ACHN (cell line): ENCODE measurements at places on chromosomes 5 and 9.

- DNase-seq: no peak
Measured at GRCh38 chr5:151469992-151470391, 22.6 kb downstream of the SLC36A1 start.

- DNase-seq: peak; percentile 10
Measured at GRCh38 chr5:15183520-15183919, 311.9 kb upstream of the ANKH start.

DNA sequence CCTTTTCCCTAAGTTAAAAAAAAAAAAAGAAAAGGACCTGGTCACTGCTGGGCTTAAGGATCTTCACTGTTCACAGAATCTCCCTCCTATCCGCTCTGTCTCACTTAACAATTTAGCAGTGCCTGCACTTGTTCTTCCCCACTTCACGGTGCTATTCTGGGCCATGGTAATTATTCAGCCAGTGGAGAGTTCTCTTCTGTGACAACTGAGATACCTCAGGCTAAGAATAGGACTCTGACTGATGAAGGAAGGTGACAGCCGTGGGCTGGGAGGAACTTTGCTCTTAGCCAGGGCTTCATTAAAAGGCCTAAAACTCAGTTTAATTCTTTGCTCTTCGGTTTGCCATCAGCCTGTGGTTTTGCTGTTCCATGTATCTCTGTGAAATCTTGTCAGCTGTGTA, 51.9 kb upstream of the ENTREP1 start:
- no peak for DNase-seq

DNA sequence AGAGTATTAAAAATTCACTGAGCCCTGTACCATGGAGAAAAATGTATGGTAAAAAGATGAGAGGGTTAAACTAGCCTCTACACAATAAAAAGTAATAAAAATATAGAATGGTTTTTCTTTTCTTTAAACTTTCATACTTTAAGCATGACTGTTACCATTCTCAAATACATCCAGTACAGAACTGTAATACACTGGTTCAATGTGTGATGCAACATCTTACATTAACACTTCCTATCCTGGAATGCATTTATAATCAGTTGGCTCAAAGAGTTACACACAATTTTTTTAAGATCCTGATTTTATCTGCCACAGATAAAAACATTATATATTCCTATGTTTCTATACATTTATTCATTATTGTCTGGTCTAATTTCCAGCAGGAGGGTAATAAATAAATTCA, 4.7 kb downstream of the GNAQ start:
- no peak for DNase-seq

- peak; percentile 12 for DNase-seq
Measured at GRCh38 chr5:56409331-56410190, 176.4 kb upstream of the ANKRD55 start.

DNA sequence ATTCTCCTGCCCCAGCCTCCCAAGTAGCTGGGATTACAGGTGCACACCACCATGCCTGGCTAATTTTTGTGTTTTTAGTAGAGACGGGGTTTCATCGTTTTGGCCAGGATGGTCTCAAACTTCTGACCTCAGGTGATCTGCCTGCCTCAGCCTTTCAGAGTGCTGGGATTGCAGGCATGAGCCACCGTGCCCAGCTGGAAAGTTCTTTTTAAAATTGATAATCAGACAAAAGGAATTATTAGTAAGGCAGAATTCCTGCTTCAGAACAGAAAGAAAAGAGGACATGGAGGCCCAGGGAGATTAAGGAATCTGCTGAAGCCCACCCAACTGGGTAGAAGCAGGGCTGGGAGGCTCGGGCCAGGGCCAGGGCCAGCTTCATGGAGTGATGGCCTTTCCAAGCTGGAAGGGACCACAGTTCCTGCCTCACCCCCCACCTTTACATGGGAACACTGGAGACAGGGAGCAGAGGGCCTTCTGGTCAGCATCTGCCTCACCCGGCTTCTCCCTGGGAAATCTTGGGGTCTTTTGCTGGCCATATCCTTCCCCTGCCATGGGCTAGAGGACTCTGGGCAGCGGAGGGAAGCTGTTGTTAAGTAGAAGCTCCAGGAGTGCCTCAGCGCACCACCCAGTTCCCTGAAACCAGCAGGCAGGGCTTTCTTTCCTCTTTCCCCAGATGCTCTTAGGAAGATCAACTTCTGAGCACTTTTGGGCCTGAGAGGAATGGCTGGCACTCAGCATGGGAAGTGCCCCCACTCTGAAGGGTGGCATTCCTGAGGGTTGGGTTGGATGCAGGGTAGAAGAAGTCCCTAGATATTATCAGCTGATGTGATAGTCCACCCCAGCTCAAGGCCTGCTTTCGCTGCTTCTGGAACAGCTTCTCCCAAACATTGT, 70.1 kb downstream of the RGS3 start:
- no peak for DNase-seq

DNA sequence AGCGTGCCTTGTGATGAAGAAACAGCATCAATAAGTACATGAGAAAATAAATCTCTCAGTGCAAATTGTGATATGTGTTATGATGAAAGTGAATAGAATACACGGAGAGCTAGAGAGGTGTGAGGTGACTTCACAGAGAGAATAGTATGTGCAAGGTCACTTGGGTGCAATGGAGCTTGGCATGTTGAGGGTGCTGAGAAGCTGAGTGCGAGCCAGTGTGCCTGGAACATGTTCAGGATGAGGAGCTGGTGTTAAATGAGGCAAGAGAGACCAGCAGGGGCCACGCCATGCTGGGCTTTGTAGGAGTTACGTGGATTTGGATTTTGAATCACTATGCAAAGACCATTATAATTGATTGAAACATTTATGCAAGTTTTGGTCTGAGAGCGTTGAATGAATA, 12.8 kb upstream of the RPS23 start:
- DNase-seq: no peak

- DNase-seq: no peak
Measured at GRCh38 chr5:150284311-150284710, 5.3 kb downstream of the CAMK2A start.

GRCh38 chr9:119868694-119869093, 499.5 kb upstream of the BRINP1 start:
- no peak for DNase-seq

DNA sequence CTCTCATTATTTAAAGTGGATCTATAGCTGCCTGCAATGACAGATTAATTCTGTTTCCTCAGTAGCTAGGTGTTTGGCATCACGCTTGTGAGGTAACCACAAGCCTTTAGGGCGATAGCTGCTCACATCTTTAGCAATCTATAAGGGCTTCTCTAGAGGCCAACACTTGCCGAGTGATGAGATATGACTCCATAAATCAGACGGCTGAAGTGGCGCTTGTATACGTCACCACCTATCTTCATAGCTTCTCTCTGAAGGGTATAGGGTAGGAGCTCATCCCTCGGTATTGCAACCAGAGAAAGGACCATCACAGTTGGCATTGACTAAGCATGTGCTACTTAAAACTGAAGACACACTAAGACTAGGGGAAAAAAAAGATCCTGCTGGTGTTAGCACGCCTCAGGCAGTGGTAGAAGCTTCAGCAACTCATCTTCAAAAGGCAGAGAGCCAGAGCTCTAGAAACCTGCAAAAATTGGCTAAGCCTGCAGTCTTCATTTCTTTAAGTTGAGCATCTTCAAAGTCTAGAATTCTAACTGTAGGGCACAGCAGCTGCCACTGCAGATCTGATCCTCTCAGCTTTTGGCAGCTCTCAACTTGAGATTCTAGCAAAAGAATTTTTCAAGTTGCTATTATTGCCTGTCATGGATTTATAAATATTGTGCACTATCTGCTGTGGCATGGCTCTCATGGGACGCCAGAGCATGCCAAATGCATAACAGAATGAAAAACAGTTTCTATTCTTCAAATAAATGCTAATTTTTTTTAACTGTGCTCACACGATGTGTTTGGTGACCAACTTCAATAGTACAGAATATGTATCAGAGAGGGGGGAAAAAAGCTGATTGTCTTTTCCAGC, 37.5 kb downstream of the PSMB7 start:
- no peak for DNase-seq

- DNase-seq: no peak
Measured at GRCh38 chr5:88470745-88471144, 202.1 kb upstream of the TMEM161B start.

DNA sequence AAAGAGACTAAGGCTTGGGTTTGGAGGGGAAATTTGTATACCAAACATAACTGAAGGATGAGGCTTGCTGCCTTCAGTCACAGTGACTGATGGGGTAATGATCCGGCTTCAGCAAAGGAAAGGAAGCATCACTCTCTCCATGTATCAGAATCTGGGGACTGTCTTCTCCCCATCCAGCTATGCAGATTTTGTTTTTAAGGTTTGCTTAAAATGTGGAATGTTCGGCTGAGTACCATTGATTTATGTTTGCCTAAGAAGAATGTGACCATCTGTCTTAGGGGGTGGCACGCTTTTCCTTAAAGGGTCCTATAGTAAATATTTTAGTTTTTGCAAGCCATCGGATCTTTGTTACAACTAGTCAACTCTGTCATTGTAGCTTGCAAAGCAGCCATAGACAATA, 291.9 kb downstream of the ARHGEF28 start:
- DNase-seq: no peak

- no peak for DNase-seq
Measured at GRCh38 chr9:20811872-20812271, 127.8 kb downstream of the FOCAD start.

- no peak for DNase-seq
Measured at GRCh38 chr5:173310861-173311785, 17.1 kb downstream of the STC2 start.

DNA sequence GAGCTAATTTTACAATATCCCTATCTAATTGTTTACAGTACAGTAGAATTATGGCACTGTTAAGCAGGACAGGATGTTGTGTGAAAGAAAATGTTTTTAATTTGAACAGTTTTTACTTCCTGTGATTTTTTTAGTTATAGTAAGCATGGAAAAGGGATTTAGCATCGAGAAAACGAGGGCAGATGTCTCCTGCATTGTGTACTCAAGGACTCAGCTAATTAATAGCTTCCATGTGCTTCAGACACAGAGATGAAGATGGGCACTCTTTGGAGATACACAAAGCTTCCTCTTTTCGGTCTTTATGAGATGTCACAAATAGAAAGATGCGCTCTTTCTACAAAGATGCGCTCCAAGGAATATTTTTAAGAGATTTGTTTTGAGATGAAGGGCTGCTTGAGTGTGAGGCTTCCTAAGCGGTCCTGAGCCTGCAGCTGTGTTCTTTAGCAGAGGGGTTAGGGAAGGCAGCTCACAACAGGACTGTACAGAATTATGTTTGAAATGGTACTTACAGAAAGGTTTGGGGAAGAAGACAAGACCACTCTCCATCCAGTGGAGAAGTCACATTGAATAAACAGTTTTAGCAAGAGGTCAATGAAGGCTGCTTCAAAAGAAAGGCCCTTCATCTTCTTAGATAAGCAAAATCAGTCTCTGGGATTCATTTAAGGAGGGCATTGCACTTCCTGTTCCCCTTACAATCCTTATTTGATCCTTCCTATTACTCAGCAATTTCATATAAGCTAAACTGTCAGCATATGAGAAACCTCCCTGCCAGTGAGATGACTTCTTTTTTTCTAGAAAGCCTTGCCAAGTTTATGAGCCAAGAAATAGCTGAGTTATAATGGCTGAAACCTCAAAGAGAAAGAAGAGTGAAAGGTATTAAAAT, 311.5 kb downstream of the EFNA5 start:
- peak; percentile 10 for DNase-seq

DNA sequence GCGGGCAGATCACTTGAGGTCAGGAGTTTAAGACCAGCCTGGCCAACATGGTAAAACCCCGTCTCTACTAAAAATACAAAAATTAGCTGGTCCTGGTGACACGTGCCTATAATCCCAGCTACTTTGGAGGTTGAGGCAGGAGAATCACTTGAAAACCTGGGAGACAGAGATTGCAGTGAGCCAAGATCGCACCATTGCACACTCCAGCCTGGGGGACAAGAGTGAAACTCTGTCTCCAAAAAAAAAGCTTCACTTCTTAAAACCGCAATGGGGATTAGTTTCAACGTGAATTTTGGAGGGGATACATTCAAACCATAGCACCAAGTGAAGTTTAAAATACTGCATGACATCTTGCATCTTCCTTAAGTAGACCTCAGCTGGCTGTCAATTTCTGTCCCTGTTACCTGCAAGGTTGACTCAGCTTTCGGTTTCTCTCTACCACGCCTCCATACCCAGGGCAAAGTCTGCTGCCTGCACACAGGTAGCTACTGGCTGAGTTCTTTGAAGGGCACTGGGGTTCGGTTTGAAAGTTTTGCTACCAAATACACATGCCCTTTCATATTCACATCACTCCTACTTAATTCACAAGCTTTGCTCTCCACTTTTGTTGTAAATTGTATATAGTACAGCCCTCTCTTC, 69.3 kb downstream of the KIAA1958 start:
- no peak for DNase-seq

- no peak for DNase-seq
Measured at GRCh38 chr9:136004712-136005111, 43.5 kb upstream of the UBAC1 start.

GRCh38 chr9:124735121-124735520, 36.0 kb downstream of the NR6A1 start:
- peak; percentile 46 for DNase-seq

GRCh38 chr5:54620141-54620933, 102.8 kb downstream of the SNX18 start:
- DNase-seq: no peak

DNA sequence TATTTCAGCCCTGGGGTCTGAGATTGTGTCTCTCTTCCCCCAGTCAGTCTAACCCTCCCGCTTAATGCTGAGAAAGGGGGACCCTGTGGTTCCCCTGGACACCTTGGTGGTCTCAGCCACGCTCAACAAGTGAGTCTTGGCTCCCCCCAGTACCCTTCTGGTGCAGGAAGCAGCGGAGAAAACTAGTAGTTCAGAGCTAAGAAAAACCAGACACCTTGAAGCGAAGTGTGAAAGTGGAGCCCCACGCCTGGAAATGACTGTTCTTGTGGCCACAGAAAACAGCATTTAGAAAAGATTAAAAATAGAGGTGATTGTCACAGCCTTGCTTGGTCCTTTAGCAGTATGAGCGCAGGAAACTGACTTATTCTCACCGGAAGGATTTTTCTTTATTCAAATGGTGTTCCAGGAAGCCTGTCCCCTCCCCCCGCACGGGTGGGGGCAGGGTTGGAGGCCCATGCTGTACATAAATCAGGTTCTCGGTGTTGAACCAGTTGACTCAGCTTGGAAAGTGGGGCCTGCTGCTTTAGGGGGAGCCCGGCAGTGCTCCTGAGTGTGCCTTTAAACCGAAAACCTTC, 8.1 kb downstream of the ARPC5L start:
- DNase-seq: peak; percentile 39

- DNase-seq: no peak
Measured at GRCh38 chr5:40578501-40579451, 100.9 kb upstream of the PTGER4 start.

DNA sequence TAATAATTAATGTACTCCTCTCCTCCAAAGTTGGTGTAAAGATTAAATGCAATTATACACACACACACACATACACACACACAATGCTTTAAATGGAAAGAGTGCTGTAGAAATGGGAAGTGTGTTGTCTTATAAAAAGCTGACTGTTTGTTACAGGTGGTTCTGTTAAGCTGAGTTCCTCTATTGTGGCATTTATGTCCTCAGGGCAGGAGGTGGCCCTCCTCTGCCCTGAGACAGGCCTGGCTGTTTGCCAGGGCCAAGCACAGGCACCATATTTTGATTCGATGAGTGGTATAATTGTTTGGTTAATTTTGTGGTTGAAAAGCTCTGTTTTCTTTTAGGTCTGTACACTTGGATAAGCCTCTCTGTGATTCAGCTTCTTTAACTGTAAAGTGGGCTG, 573.9 kb downstream of the KIF4B start:
- no peak for DNase-seq
